ENCODE measurements at places on chromosomes 1 and 21. TPM values are rescaled to one million over a fixed set of nuclear protein-coding genes. Genes with fewer than 3 reads are reported as not detected.

TTC22 gene
- 13.7 TPM for polyA plus RNA-seq

REN gene
- polyA plus RNA-seq = not detected

RAB29 gene
- 206 TPM for polyA plus RNA-seq

LDLRAD1 gene
- not detected for polyA plus RNA-seq

PRKAB2 gene
- 1.0 TPM for polyA plus RNA-seq

SPAG17 gene
- not detected for polyA plus RNA-seq

PRELP gene
- polyA plus RNA-seq = not detected
